SJSA1 (cell line): ENCODE measurements at places on chromosomes 16 and 17. TPM values are rescaled to one million over a fixed set of nuclear protein-coding genes. Genes with fewer than 3 reads are reported as not detected.

HSD17B1 gene
- total RNA-seq, result 0.13 and 1.5 TPM in 2 replicates

CFAP97D1 gene
- not detected in 2 replicates for total RNA-seq

DNA sequence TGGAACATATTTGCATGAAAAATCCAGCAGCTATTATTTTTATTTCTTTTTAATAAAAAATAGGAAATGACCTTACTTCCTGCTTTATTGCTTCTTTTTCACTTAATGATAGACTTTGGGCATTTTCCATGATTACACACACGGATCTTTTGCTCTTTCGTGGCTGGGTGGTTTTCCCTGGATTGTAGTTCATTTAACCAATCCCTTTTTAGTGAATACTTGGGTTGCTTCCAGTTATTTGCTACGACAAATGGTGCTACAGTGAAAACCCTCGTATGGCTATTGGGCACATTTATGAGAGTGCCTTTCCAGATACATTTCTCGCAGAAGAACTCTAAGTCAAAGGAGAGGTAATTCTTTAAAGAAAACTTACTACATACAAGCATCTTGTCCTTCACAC, 38.6 kb downstream of the FOXL1 start:
- DNase-seq, result no peak

DNA sequence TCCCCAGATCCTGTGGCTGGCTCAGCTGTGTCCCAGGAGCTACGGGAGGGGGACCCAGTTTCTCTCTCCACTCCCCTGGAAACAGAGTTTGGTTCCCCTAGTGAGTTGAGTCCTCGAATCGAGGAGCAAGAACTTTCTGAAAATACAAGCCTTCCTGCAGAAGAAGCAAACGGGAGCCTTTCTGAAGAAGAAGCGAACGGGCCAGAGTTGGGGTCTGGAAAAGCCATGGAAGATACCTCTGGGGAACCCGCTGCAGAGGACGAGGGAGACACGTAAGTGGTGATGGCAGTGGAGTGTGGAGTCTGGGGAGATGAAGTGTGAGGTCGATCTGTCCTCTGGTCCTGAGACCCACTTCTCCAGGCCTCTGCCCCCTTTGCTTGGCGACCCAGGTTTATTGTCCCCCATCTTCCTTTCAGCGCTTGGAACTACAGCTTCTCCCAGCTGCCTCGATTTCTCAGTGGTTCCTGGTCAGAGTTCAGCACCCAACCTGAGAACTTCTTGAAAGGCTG, 585 bp downstream of the WRAP53 start:
- no peak for DNase-seq

DNA sequence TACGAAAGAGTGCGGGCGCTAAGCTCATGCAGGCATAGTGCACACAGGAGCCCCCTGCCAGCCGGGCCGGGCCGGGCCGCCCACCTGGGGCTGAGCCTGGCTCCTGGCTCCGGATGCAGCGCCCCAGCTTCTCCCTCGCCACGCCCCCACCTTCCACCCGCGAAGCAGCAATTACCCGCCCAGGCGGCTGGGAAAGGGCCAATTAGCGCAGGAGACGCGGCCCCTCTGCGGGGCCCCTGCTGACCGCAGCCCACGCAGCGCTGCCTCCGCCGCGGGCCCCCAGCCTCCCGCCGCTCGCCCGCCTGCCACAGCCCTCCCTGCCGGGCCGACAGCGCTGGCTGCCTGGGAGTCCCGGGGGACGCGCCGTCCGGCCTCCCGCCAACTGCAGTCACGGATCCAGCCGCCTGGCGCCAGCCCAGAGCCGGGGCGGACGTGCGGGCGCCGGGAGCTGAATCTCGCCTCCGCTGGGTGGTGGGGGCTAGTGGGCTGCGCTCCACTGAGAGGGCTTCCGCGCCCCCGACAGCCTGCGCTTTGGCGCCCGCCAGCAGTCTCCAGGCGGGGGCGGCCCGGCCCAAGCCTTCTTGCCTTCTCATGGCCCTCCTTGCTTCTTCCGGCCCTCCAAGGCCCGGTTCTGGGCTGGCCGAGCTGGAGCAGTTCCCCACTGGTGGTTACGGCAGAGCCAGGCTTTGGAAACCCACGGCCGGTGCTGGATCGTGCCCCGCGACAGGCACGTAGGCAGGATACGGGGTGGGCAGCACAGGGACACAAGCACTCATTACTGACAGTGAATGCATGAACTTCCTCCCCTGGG, 14.9 kb upstream of the CBFB start:
- DNase-seq, result peak; percentile 79

DNA sequence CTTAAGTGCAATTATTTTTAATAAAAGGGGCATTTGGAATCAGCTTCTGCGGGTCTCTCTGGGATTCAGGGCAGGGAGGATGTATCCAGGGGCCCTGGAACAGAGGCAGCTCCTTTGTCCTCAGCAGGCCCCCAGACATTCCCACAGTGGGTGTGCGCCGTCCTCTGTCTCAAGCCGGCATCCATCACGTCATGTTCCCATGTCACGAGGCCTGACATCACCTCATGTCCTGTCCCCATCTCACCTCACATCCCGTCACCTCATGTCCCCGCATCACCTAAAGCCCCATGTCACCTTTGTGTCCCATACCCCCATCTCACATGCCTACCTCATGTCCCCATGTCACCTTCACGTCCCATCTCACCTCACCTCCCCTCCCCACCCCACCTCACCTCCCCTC, 18.5 kb downstream of the GAA start:
- DNase-seq, result no peak

DNA sequence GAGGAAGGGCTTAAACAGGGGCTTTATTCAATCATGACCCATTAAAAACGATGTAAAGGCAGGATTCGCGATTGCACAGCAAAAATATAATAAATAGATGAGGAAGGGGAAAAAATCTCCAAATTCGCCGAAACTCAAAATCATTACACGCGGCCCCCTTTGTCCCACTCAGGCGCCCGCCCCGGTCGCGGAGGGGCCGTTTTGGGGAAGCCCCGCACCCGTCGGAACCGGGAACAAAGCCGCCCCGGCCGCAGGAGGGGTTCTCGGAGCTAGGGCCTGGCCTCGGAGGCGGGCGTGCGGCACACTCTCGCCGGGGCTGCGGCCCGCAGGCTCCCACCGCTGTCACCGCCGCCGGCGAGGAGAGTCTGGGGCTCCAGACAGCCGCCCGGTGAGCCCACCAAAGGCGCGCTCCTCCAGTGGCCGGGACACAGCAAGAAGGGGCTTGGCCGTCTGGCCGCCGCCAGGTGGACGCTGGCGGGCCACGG, 521 bp downstream of the C16orf87 start:
- no peak for DNase-seq

DNA sequence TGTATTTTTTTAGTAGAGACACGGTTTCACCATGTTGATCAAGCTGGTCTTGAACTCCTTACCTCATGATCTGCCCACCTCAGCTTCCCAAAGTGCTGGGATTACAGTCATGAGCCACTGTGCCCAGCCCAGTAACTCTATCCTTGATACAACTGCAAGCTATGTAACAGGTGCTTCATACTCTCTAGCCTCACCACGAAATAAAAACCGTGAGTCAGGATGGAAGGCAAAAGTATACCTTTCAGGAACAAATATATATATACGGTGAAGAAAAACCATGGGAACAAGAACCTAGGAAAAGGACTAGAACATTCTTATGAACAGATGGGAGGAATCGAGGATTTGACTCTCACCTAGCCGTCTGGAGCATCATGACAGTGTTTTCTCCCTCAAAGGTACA, 9.6 kb upstream of the FBF1 start:
- DNase-seq, result no peak

GRCh38 chr17:43702637-43703036, 40.9 kb upstream of the MEOX1 start:
- DNase-seq, result no peak

PLEKHG4 gene
- 5.0 and 15.1 TPM in 2 replicates for total RNA-seq

DNA sequence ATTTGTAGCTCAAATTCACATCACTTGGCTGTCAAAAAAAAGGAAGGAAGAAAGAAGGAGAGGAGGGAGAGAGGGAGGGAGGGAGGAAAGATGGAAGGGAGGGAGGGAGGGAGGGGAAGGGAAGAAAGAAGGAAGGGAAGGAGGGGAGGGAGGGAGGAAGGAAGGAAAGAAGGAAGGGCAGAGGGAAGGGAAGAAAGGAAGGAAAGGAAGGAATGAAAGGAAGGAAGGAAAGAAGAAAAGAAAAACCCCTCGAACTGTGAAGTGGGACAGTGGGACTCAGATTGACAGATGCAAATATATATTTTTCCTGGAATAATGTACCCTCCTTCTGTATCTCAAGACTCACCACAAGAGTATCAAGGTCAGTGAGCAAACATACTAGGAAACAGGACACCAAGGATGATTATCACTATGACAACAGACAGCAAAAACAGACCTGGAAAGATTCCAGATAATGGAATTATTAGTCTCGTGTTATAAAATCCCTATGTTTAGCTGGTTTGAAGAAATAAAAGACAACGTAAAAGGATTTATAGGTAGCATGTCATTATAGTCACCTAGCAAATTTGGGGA, 24.2 kb upstream of the ABCA3 start:
- DNase-seq, result no peak

LGALS9B gene
- not detected in 2 replicates for total RNA-seq

GRCh38 chr16:85573045-85573695, 40.0 kb upstream of the GSE1 start:
- DNase-seq, result no peak

KRTAP2-3 gene
- total RNA-seq, result not detected in 2 replicates

DNA sequence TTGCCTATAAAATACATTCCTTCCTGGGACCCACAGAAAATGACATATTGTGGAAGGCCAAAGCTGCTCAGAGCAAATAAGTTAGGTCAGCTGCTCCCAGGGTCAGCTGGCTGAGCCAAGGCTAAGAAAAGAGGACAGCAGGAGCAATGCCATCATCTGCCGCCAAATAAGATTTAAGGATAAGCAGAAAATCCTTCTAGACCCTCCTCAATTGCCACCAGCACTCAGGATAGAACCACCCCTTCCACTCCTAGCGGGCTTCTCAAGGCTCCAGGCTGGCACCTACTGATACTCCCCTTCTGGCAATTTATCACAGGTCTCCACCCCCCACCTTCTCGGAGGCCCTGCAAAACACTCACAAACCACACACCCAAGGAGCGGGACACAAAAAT, 22.9 kb downstream of the MBTPS1 start:
- no peak for DNase-seq

CCDC200 gene
- total RNA-seq, result not detected in 2 replicates

- no peak for DNase-seq
Measured at GRCh38 chr16:71537643-71538042, 11.4 kb downstream of the CHST4 start.
